Activated CD8-positive, alpha-beta memory T cell treated with anti-CD3 and anti-CD28 coated beads, Interleukin-2, amount 10 ng/mL, durations not matched to agents 7 days and 5 days (primary cell): ENCODE measurements at places on chromosomes 6 and 20. TPM values are rescaled to one million over a fixed set of nuclear protein-coding genes. Genes with fewer than 3 reads are reported as not detected.

DNA sequence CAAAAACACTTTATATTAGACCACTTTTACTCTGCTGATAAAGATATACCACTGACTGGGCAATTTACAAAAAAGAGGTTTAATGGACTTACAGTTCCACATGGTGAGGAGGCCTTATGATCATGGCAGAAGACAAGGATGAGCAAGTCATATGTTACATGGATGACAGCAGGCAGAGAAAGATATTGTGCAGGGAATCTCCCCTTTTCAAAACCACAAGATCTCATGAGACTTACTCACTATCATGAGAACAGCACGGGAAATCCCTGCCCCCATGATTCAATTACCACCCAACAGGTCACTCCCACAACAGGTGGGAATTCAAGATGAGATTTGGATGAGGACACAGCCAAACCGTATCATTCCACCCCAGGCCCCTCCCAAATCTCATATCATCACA is 1383.8 kb upstream of the MAP3K7 start:
- no peaks in the 10 kb centered on the region for H3K27me3 ChIP-seq
- no peak overlapping the region for H3K4me3 ChIP-seq
- DNase-seq: no peak
- H3K4me1 ChIP-seq: no peaks in the 10 kb centered on the region
- no peaks in the 10 kb centered on the region for H3K36me3 ChIP-seq

- H3K4me3 ChIP-seq: no peak overlapping the region
- no peak overlapping the region for H3K27ac ChIP-seq
- H3K36me3 ChIP-seq: no peaks in the 10 kb centered on the region
- H3K27me3 ChIP-seq: no peaks in the 10 kb centered on the region
- no peaks in the 10 kb centered on the region for H3K4me1 ChIP-seq
Measured at GRCh38 chr6:65569505-65569904, 137.5 kb downstream of the EYS start.

- H3K27ac ChIP-seq: no peak overlapping the region
- no peaks in the 10 kb centered on the region for H3K36me3 ChIP-seq
- no peak overlapping the region for H3K4me3 ChIP-seq
- DNase-seq: no peak
- H3K4me1 ChIP-seq: no peaks in the 10 kb centered on the region
- no peaks in the 10 kb centered on the region for H3K27me3 ChIP-seq
Measured at GRCh38 chr6:91267246-91267645, 680.4 kb upstream of the MAP3K7 start.

DNA sequence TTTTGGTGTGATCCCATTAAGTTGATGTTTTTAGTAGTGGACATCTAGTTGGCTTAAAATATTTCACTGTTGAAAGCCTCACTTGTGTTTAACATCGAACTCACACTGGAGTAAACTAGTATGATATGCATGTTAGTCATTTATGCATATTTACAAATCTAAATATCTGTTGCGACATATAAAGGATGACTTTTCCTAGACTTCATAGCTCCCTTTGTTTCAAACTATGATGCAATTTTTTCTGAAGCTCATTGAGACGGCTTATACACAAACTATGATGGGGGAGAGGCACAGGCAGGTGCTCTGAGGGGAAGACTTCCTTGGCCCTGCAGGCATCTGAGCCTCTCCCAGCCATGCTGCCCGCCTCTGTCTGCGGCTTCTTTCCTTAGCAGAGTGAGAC is 11.8 kb upstream of the FOXC1 start:
- H3K4me3 ChIP-seq: no peak overlapping the region
- no peak overlapping the region for H3K27ac ChIP-seq
- no peaks in the 10 kb centered on the region for H3K36me3 ChIP-seq
- H3K27me3 ChIP-seq: peaks cover 67% of the 10 kb centered on the region

DNA sequence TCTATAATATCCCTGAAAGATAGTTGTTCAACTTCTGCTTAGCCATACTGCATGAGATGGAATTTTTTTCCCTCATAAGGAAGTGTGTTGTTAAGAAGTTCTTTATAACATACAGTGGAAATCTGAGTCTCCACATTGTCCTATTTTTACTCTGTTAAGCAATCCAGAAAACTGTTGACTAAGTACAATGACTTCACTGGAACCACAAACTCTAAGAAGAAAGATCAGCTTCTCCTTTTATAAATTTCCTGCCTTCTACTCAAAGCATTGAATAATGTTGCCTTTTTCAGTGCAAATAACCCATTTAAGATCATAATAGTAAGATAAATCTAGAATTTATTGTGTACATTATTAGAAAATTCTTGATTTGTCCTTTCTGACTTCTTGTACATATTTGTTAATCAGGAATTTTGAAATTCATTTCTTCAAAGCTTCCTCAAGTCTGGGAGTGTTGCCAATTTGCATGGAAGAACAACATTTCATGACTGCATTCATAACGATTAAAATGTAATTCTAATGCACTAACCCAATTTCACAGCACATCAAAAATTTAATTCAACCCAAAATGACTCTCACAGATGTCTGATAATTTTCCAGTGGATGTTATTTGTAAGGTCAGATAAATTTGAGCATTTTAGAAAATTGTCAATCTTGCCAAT is 45.6 kb upstream of the ANKEF1 start:
- DNase-seq: no peak
- H3K27me3 ChIP-seq: peaks cover 16% of the 10 kb centered on the region
- no peak overlapping the region for H3K27ac ChIP-seq

GRCh38 chr6:84860920-84861319 is 96.5 kb upstream of the TBX18 start:
- no peak overlapping the region for H3K27ac ChIP-seq
- H3K27me3 ChIP-seq: no peaks in the 10 kb centered on the region

GRCh38 chr6:49300911-49301310 is 162.1 kb downstream of the MMUT start:
- no peaks in the 10 kb centered on the region for H3K4me1 ChIP-seq
- H3K4me3 ChIP-seq: no peak overlapping the region
- DNase-seq: no peak
- H3K27me3 ChIP-seq: no peaks in the 10 kb centered on the region
- no peaks in the 10 kb centered on the region for H3K36me3 ChIP-seq

GRCh38 chr6:15077006-15077405 is 168.9 kb upstream of the JARID2 start:
- no peak for DNase-seq
- H3K27ac ChIP-seq: no peak overlapping the region
- no peaks in the 10 kb centered on the region for H3K4me1 ChIP-seq
- H3K36me3 ChIP-seq: no peaks in the 10 kb centered on the region
- H3K27me3 ChIP-seq: no peaks in the 10 kb centered on the region

GRCh38 chr20:10218536-10219451 is at the start of gene SNAP25:
TSS of gene SNAP25 (plus strand) at chr20:10218830. CDS start at chr20:10275492, 56,662 bp downstream.
- peaks cover 40% of the 10 kb centered on the region for H3K27me3 ChIP-seq
- H3K27ac ChIP-seq: peak within 1 kb of the TSS; percentile 39
- DNase-seq: peak; percentile 60
- peaks cover 6% of the 10 kb centered on the region for H3K4me1 ChIP-seq
- H3K4me3 ChIP-seq: peak within 1 kb of the TSS; percentile 41

GRCh38 chr6:132007474-132008190 is 56.5 kb upstream of the CCN2 start:
- H3K27ac ChIP-seq: no peak overlapping the region
- H3K4me3 ChIP-seq: no peak overlapping the region
- no peaks in the 10 kb centered on the region for H3K36me3 ChIP-seq
- no peaks in the 10 kb centered on the region for H3K4me1 ChIP-seq

DNA sequence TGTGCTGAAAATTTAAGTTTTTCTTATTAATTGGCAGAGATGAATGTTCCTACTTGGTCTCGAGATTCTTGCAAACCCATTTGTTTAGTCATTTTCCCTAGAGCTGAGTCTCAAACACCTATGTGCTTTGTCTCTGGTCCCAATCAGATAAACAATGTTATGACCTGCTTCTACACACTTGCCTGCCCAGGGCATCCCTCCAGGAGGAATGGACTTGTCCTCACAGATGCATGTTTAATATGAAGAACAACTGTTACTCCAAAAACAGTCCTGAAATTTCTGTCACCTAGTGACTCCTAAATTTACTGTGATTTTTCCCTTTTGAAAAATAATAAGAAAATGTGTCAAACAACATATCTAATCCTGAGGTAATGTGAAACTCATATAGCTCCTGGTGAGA is 43.7 kb downstream of the HDGFL1 start:
- no peaks in the 10 kb centered on the region for H3K4me1 ChIP-seq
- H3K4me3 ChIP-seq: no peak overlapping the region
- no peak overlapping the region for H3K27ac ChIP-seq
- H3K36me3 ChIP-seq: no peaks in the 10 kb centered on the region
- no peaks in the 10 kb centered on the region for H3K27me3 ChIP-seq
- DNase-seq: no peak

GRCh38 chr6:132537145-132537544 is 932 bp upstream of the TAAR9 start:
- peaks cover 42% of the 10 kb centered on the region for H3K27me3 ChIP-seq
- no peak overlapping the region for H3K4me3 ChIP-seq
- no peak for DNase-seq
- no peaks in the 10 kb centered on the region for H3K36me3 ChIP-seq
- H3K4me1 ChIP-seq: no peaks in the 10 kb centered on the region
- no peak overlapping the region for H3K27ac ChIP-seq

GRCh38 chr6:11006061-11006460 is 38.0 kb downstream of the ELOVL2 start:
- no peak overlapping the region for H3K27ac ChIP-seq
- no peaks in the 10 kb centered on the region for H3K36me3 ChIP-seq

- peaks cover 3% of the 10 kb centered on the region for H3K27me3 ChIP-seq
- no peak for DNase-seq
- H3K4me3 ChIP-seq: no peak overlapping the region
- H3K36me3 ChIP-seq: peaks cover 2% of the 10 kb centered on the region
- peaks cover 3% of the 10 kb centered on the region for H3K4me1 ChIP-seq
Measured at GRCh38 chr6:139590206-139590605, 215.8 kb upstream of the CITED2 start.

DNA sequence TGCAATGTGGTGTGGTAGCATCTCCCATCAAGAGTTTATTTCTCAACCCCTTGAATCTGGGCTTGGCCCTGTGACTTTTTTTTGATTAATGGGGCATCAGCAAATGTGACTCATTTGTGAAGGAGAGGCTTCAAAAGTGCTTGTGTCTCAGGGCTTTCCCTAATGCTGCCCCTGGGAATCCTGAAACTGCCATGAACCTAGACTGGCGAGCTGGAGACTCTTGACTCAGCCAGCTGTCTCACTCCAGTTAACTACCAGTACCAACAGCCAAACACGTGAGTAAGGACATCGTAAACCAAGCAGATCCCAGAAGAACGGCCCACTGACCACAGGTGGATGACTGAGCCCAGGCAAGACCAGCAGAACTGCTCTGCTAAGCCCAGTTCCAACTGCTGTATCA is 72.8 kb upstream of the ADTRP start:
- H3K4me3 ChIP-seq: no peak overlapping the region
- no peak for DNase-seq
- no peaks in the 10 kb centered on the region for H3K36me3 ChIP-seq
- peaks cover 9% of the 10 kb centered on the region for H3K27me3 ChIP-seq

DNA sequence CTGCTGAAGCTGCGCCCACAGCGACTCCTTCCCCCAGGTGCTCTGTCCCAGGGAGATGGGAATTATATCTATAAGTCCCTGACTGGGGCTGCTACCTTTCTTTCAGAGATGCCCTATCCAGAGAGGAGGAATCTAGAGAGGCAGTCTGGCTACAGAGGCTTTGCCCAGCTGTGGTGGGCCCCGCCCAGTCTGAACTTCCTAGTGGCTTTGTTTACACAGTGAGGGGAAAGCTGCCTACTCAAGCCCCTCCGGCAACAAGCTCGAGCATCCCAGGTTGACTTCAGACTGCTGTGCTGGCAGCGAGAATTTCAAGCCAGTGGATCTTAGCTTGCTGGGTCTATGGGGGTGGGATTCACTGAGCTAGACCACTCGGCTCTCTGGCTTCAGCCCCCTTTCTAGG is 152.5 kb upstream of the MAP3K7 start:
- DNase-seq: no peak

GRCh38 chr20:44231713-44232468 is 15.2 kb upstream of the GDAP1L1 start:
- no peaks in the 10 kb centered on the region for H3K27me3 ChIP-seq
- no peak for DNase-seq
- no peak overlapping the region for H3K4me3 ChIP-seq
- no peaks in the 10 kb centered on the region for H3K36me3 ChIP-seq
- H3K4me1 ChIP-seq: no peaks in the 10 kb centered on the region
- no peak overlapping the region for H3K27ac ChIP-seq

DNA sequence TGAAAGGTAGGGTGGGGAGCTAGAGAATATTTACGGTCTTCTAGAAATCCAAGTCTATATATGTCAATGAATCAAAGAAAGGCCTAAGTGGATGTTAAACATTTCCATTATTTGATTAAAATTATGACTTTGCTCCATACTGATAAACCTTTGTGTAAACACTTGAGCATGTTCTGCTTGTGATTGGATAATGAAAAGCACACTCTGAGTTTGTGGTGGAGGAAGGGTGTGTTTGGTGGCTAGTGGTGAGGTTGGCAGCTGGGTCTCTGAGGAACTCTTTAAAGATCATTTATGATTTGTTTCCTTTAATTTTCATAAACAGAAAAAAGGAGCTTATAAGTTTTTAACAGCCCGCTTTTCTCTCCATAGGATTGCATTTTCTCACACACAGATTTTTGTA is 84.7 kb downstream of the RFPL4B start:
- H3K4me1 ChIP-seq: no peaks in the 10 kb centered on the region
- no peaks in the 10 kb centered on the region for H3K36me3 ChIP-seq

- H3K36me3 ChIP-seq: no peaks in the 10 kb centered on the region
- no peaks in the 10 kb centered on the region for H3K27me3 ChIP-seq
- no peak overlapping the region for H3K4me3 ChIP-seq
- H3K27ac ChIP-seq: no peak overlapping the region
- DNase-seq: no peak
- H3K4me1 ChIP-seq: no peaks in the 10 kb centered on the region
Measured at GRCh38 chr20:16129411-16129810, 443.8 kb downstream of the KIF16B start.

GRCh38 chr6:169376458-169376857 is 122.8 kb upstream of the THBS2 start:
- no peak overlapping the region for H3K4me3 ChIP-seq
- peaks cover 2% of the 10 kb centered on the region for H3K36me3 ChIP-seq
- H3K27ac ChIP-seq: no peak overlapping the region
- DNase-seq: no peak

- DNase-seq: peak; percentile 50
- no peak overlapping the region for H3K4me3 ChIP-seq
- no peaks in the 10 kb centered on the region for H3K36me3 ChIP-seq
- H3K27me3 ChIP-seq: no peaks in the 10 kb centered on the region
- no peak overlapping the region for H3K27ac ChIP-seq
- H3K4me1 ChIP-seq: peaks cover 9% of the 10 kb centered on the region
Measured at GRCh38 chr6:5214570-5215052, 46.1 kb downstream of the LYRM4 start.

LHFPL5 gene
- not detected for total RNA-seq

BPHL gene
- 9.2 TPM for total RNA-seq

DEFB132 gene
- total RNA-seq: not detected

NR2E1 gene
- not detected for total RNA-seq

PTPRK gene
- total RNA-seq: 7.8 TPM

RAB32 gene
- 0.32 TPM for total RNA-seq

GPR6 gene
- not detected for total RNA-seq

ZFP57 gene
- 16.1 TPM for total RNA-seq

SIGLEC1 gene
- total RNA-seq: not detected

PIGT gene
- total RNA-seq: 68.0 TPM

SYTL3 gene
- total RNA-seq: 106 TPM

TNF gene
- 58.8 TPM for total RNA-seq

C20orf96 gene
- 8.2 TPM for total RNA-seq

TRMT6 gene
- 12.5 TPM for total RNA-seq

SIM1 gene
- not detected for total RNA-seq

C20orf204 gene
- total RNA-seq: 17.5 TPM
